ENCODE measurements at places on chromosomes 5 and 9. TPM values are rescaled to one million over a fixed set of nuclear protein-coding genes. Genes with fewer than 3 reads are reported as not detected.

TNC gene
- polyA plus RNA-seq = 108 TPM

PSAT1 gene
- 1.5 TPM for polyA plus RNA-seq

FCN2 gene
- not detected for polyA plus RNA-seq

- no peak for DNase-seq
These were observed 536 bp upstream of the COMMD10 start for GRCh38 chr5:116084287-116084691.

GRCh38 chr5:17218353-17219005 is 1.0 kb downstream of the BASP1 start:
- DNase-seq = peak; percentile 35

All from ovary (tissue), 10 donors.